ENCODE measurements at places on chromosomes 1 and 21.

GRCh38 chr1:61124078-61124477 lies 41.7 kb downstream of the NFIA start:
- no peak for DNase-seq

DNA sequence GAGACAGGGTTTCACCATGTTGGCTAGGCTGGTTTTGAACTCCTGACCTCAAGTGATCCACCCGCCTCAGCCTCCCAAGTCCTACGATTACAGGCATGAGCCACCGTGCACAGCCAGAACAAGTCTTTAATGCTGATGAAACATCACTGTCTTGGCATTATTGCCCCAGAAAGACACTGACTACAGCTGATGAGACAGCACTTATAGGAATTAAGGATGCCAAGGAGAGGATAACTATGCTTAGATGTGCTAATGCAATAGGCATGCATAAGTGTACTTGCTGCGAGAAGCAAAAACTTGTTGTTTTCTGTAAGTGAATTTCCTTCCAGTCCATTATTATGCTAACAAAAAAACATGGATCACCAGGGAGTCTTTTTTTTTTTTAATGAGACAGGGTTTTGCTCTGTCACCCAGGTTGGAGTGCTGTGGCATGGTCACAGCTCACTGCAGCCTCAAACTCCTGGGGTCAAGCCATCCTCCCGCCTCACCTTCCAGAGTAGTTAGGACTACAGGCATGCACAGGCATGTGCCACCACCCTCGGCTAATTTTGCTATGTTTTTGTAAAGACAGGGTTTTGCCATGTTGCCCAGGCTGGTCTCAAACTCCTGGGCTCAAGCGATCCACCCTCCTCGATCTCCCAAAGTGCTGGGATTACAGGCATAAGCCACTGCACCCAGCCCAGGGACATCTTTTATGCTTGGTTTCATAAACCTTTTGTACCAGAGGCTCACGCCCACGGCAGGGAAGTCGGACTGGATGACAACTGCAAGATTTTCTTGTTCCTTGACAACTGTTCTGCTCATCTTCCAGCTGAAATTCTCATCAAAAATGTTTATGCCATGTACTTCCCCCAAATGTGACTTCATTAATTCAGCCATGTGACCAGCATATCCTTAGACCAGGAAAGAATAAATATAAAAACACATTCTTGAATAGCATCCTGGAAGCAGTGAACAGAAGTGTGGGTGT lies 23.1 kb downstream of the RHEX start:
- no peak for DNase-seq

- peak; percentile 77 for DNase-seq
Observed at GRCh38 chr1:226679853-226680516, 59.1 kb downstream of the ITPKB start.

GRCh38 chr21:35601211-35601610 lies 459.1 kb downstream of the SETD4 start:
- DNase-seq, result no peak

DNA sequence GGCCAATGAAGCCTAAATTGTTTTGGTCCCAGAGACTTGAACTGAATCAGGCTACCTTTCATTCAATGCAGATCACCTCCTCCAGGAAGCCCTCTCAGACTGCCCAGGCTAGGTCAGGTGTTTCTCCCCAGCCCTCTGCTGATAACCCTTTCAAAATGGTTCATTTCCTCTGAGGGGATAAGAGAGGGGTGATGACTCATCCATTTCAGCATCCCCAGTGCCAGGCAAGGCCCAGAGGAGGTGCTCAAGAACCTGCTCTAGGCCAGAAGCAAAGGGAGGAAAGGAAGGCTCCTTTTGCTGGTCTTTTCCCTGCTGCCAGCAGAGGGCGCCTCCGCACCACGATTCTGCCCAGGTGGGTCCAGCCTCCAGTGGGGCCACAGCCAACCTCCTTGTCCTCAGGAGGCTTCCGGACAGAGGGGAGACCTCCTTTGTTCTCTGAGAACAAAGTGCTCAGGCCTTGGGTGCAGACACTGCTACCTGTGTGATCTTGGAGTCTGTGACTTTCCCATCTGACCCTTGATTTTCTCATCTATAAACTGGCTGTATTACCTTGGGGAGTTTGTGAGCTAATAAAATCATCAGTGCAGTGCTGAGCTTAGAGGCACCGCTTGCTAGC lies 45.3 kb upstream of the ARHGEF10L start:
- DNase-seq, result peak; percentile 86

- no peak for DNase-seq
Observed at GRCh38 chr1:198642983-198643382, 4.1 kb downstream of the PTPRC start.

- DNase-seq, result no peak
Observed at GRCh38 chr1:116076831-116077230, 34.4 kb upstream of the MAB21L3 start.

- DNase-seq, result no peak
Observed at GRCh38 chr1:8706995-8707396, 110.4 kb downstream of the RERE start.

DNA sequence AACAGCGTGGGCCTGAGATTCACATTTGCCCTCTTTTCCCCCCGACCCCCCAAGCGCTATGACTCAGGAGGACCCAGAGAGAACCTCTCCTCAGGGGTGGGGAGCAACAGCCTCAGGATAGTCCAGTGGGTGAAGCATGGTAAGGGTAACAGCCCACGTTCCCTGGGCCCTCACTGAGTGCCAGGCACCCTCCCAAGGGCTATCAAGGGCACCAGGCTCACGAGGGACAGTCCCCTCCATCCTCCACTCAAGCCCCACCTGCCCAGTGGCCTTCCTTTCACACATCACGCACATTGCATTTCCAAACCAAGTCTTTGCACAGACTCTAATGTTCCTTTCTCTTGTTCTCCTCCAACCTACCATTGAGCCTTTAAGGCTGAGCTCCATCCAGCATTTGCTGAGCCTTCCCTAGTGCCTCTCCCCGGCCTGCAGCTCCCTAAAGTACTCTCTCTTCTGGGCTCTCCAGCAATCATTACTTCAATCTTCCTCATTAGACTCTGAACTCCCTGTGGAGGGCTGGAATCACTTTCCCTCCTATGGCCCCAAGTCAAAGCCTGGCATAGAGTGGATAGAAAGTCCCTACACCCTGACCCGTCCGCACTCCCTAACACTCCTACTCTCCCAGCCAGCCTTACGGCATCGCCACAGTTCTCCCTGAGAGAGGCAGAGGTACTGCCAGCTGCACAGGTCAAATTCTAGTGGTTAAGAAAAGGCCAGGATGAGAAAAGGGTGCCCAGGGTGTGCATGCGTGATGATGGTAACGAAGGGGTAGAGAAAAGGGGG lies 1.0 kb downstream of the AKR7A2 start:
- DNase-seq, result peak; percentile 21

DNA sequence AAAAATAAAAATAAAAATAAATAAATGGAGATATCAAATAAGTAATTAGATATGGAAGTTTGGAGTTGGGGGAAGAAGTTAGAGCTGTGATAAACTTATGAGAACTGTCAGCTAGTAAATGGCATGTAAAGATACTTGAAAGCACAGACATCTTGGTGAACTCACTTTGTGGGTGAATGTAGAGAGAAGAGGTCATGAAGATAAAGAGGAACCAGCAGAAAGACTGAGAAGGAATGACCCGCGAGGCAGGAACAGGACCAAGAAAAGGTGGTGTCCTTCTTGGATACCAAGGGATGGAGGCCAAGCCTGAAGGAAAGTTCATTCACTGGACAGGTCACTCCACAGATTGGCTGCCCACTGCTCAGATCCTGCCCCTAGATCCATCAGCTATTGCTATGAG lies 4.7 kb upstream of the CAPZB start:
- no peak for DNase-seq

DNA sequence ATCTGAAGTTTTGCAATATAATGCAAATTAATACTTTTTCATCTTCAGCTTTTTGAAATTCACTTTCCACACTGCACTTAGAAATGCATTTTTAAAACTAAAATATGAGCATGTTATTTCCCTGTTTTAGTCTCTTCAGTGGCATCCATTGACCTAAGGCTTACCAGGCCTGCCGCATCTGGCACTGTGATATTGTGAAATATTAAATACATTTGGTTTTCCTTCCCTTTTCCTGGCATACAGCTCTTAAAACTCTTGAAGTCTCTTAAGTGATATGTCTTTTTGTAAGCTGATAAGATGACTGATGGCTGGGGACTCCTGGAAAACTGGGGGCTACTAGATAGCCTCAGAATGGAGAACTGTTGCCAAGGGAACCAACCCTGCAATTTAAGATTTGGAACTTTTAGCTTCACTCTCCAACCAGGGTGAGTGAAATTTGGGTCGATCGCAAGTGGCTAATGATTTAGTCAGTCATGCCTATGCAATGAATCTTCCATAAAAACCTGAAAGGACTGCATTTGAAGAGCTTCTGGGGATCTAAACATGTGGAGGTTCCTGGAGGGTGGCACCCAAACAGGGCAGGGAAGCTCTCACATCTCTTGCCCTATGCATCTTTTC lies 75.5 kb upstream of the PDC start:
- DNase-seq, result peak; percentile 54

- no peak for DNase-seq
Observed at GRCh38 chr1:37596182-37596667, 488 bp upstream of the GNL2 start.

- no peak for DNase-seq
Observed at GRCh38 chr1:18603212-18603852, 27.3 kb upstream of the PAX7 start.

- DNase-seq, result peak; percentile 34
Observed at GRCh38 chr21:35048183-35048601, 910 bp downstream of the RUNX1 start.

DNA sequence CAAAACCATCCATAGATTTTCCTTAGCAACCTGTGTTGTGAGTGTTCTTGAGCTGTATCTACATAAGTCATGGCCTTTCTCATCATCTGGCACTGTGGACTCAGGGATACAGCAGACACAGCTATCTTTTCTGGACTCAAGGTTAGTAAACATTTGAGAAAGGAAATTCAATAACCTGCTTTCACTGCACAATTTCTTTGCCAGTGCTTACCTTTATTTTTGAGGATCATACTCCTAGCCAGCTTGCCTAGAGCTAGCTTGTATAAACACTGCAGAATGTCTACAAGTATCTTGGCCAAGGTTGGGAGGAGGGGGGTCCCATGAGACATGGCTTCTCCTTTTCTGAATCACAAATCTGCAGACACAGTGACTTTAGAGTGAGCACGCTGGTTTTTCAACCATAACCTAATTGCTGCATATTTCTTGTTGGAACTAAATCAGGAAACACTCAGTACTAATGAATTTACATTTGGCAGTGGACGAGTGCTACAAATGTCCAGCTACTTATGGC lies 27.2 kb downstream of the ADAMTS5 start:
- DNase-seq, result no peak

GRCh38 chr1:204623365-204623893 lies 62.1 kb downstream of the LRRN2 start:
- DNase-seq, result no peak

- DNase-seq, result no peak
Observed at GRCh38 chr1:9658199-9658598, 6.7 kb downstream of the PIK3CD start.

DNA sequence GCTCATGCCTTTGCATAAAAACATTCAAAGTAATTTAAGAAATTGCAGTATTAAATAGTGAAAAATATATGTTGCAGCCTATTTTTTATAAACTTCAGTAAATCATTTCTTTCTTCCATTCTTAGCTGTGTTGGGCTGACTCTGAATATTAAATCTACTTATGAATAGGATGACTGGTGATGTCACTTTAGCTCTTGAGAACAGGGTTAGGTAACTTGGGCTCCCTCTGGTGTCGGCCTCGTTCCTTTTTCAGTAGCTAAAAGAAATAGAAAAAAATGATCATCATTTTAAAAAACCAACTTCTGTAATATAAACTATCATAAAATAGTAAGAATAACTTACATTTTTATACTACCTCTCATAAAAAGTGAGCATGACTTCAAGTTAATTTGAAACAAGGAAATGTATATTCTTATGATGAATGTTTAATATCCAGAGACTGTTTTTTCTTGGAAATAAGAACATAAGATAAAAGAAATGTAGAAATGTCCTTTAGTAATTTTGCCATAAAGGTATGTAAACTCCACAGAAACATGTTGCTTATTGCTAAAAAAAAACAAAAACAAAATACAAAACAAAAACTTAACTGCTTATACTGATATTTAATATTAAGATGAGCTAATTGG lies 26.8 kb upstream of the NCAM2 start:
- peak; percentile 80 for DNase-seq

DNA sequence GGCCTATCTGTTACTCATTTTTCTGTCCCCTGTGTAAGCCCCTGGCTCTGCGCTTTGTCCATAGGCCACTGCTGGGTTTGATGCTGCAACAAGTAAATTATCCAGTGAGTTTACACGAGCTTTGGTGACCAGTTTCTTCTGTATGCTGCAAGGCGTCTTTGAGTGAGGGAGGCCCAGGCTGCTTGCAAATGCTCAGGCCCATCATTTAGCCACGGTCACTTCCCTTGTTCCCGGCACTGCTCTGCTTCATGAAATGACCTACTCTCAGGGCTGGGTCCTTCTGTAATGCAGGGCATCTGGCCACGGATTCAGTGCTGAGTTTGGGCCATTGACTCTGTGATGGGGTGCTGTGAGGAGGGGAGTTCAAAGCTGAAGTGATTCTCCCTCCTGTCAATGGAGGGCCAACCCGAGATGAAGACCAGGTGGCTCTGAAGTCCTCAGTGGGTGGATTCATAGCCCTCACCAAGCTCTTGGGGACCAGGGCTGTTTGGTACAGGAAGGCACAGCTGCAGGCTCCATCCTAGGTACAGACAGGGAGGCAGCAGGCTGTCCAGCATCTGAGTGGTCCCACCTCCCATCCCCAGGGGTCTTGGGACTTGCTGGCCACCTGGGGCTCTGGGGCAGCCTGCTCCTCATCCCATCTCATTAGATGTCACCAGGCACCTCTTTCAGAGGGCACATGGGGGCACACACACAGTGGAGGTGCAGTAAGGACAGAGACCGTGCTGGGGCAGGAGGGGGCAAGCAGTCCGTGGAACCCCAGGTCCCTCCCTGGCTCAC lies 21.7 kb downstream of the LHX4 start:
- DNase-seq, result no peak

DNA sequence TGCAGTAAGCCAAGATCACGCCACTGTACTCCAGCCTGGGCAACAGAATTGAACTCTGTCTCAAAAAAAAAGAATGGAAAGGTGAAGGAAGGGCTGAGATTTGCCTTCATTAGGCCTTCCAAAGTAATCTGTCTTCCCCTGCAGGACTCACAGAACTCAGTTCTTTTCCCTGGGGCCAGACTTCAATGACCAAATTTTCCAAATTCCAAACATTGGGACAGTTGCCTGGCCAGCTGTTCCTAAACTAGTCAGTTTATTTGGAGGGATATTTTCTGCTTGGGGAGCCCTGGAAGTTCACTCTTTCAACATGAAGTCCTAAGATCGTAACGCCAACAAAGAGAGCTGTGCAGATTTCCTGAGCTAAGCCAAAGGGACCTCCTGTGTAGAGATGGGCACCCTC lies 5.4 kb upstream of the DEDD start:
- DNase-seq, result no peak

DNA sequence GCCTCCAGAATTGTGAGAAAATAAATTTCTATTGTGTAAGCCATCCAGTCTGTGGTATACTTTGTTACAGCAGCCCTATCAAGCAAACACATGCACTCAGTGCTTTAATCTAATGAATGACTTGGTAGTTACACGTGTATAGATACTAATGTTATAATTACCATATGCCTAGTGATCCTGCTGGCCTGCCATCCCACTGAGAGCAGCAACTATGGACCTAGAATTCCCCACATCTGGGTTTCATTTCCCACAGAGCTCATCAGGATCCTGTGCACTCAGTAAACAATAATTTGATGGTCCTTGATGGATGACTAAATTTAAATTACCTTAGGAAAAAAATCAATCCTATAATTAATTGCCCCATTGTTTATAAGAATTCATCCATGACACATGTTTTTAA lies 86.5 kb upstream of the RGS1 start:
- no peak for DNase-seq

GRCh38 chr1:174103766-174104165 lies 55.6 kb upstream of the RABGAP1L start:
- DNase-seq, result no peak
